HCT116 (cell line): ENCODE measurements at places on chromosomes 3 and 15. TPM values are rescaled to one million over a fixed set of nuclear protein-coding genes. Genes with fewer than 3 reads are reported as not detected.

DNA sequence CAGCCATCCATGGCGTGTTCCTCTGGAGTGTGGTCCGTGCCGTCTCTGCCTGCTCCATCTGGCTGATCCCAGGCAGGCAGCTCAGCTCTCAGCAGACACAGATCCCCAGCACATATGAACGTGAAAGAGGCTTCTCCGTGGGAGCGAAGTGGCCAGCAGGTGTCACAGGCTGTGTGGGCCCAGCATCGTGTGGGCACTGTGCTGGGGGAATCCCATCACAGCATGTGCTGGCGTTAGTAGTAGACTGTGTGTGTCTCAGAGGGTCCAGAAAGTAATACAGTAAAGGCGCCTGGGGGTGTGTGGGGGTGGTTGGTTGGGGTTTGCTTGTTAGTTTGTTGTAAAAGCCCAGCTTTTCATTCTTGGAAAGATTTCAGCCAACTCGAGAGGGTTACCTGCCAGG lies 147.6 kb downstream of the IGF1R start:
- no peak for DNase-seq

FILIP1L gene
- total RNA-seq = 0.17 TPM

DNA sequence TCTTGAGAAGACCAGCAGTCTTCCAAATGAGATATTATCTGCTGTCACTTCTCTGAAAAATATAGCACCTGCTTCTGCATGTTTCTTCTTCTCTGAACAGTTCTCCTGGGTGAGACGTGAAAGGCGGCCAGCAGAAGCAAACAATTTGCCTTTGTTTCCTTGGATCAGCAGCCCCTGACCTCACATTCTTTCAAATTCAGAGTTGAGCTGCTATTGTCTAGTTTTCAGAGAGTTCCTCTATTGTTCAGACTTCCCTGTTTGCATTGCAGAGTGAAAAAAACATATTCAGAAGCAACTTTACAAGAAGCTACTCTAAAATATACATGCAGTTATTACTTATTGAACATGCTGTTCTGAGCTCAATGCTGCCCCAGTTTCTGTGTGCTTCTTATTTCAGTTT lies 653.6 kb downstream of the NAALADL2 start:
- DNase-seq = no peak

CRYBG3 gene
- total RNA-seq = 7.5 TPM

- DNase-seq = no peak
These were observed 95.3 kb downstream of the CHRNA7 start for GRCh38 chr15:32125595-32125994.

DNA sequence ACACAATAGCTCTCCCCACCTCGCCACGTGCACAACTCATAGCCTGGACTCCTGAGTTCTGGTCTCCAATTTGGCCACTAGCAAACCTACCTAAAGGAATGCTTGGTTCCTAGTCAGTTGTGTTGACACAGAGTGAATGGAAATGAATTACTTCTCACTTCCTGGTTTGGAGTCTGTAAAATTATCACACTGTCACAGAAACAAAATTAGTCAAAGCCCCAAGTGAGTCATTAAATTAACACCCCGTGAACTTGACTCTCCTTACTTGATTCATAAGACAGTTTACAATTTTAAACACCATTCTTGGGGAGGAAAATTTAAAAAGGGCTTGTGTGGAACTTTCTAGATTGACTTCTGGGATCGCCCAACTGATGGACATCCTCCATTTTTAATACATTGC lies 276.2 kb upstream of the CTNNB1 start:
- DNase-seq = no peak

GRCh38 chr3:170709046-170709445 lies 123.2 kb upstream of the SLC7A14 start:
- no peak for DNase-seq

FBXW12 gene
- not detected for total RNA-seq

DNA sequence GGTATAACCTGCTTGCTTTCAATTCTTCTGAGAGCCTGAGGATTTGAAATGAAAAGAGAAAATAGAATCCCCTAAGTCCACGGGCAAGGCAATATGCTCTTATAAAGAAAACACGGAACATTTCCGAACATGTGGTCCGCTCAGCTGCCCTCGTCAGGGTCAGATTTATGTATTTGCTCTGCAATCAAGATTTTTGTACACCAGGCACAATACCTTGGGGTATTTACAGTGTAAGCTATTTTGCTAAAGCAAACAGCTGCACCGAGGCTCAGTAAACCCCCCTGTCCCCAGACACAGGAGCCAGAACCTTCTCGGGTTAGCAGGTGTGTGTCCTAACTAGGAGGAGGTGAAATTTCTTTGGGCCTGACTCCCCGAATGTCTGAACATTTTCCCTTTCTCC lies 155.8 kb upstream of the LRIG1 start:
- no peak for DNase-seq

DNA sequence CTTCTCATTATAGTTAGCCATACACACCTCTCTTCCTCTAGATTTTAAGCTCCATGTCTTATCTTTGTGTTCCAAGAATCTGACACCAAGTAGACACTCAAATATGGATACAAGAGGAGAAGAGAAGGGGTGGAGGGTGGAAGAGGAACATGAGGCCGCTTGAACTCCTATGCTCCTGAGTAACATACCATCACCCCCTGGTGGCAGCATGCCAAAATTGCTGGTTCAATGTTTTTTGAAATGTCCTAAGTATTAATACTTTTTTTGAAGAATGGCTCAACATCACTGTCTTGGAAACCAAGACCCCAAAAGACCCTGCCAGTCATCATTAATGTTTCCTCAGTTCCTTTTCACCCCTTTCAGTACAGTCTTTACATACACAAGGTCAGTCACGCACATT lies 71.8 kb upstream of the HACD2 start:
- no peak for DNase-seq

DNA sequence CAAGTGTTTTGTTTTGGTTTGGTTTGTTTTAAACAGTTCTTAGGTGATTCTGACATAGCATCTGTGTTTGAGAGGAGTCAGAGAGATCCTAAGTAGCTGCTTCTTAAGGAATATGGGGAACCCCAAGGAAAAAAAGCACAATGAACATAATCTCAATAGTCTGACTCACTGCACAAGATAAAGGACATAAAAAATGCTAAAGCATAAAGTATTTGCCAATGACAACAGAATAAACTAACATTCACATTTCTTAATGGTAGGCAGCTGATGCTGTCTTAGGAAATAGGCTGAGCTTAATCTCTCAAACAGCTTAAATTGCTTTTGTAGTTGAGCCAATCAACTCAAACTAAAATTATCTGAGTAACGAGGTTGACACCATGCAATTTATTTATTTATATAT lies 2.9 kb downstream of the NCEH1 start:
- no peak for DNase-seq

MRAS gene
- 13.5 TPM for total RNA-seq

CXCR6 gene
- total RNA-seq = not detected

DNA sequence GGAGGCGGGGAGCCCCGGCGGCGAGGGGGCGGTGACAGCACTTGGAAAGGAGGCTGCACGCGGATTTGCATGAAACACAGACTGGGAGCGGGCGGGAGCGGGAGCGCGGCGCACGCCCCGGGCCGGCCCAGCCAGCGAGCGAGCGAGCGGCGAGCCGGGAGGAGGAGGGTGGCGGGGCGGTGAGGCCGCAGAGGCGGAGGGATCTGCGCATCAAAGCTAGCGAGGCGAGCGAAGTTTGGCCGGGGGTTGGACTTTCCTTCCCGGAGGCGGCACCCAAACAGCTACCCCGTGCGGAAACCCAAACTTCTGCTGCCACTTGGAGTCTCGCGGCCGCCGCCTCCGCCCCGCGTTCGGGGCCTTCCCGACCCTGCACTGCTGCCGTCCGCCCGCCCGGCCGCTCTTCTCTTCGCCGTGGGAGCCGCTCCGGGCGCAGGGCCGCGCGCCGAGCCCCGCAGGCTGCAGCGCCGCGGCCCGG lies at the start of gene SMAD3:
Gene SMAD3 (plus strand): TSS at position 72 of the 475 bp plus-strand sequence. CDS start 553 bp downstream, outside the sequence.
- peak; percentile 89 for DNase-seq

- DNase-seq = no peak
These were observed 110.6 kb downstream of the UNC13C start for GRCh38 chr15:54088837-54089236.

DNA sequence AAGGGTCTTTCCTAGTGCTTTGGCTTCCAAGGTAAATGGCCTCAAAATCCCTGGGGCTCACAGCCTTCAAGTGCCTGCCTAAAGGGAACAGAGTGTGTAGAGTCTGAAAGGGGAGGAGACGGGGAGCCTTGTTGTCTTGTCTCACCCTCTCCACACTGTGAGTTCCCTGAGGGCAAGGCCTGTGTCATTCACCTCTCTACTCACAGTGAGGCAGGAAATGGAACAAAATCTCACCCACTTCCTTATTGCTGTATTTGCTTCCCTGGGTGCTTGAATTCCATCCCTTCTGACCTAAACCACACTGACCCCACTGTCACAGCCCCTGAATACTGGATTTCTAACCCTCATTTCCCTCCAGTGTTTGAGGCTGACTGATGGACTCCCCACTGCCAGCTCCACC lies 197.5 kb downstream of the EPHB1 start:
- no peak for DNase-seq

CCDC13 gene
- 2.3 TPM for total RNA-seq

DNA sequence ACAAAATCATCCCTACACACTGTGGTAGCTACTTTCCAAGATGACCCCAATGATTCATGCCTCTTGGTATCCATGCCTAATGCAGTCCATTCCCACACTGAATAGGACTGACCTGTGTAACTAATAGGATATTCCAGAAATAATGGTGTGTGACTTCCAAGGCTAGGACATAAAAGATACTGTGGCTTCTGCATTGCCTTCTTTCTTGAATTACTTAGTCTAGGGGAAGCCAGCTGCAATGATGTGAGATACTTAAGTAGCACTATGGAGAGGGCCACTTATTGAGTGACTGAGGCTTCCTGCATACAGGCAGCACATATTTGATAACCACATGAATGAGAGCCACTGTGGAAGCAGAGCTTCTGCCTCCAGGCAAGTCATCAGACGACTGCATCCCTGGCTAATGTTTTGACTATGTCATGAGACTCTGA lies 50.1 kb downstream of the NR1I2 start:
- DNase-seq = no peak

- DNase-seq = no peak
These were observed 375.8 kb downstream of the TIGIT start for GRCh38 chr3:114669614-114670013.

GRCh38 chr3:144185276-144185675 lies 213.7 kb downstream of the DIPK2A start:
- no peak for DNase-seq
